ENCODE measurements at places on chromosomes 3 and 15.

- DNase-seq: no peak
Observed at GRCh38 chr3:86988235-86988634, 2.7 kb downstream of the VGLL3 start.

- no peak for DNase-seq
Observed at GRCh38 chr15:66704019-66704802, 2.2 kb downstream of the SMAD6 start.

- no peak for DNase-seq
Observed at GRCh38 chr3:62236016-62236415, 137.3 kb downstream of the FEZF2 start.

DNA sequence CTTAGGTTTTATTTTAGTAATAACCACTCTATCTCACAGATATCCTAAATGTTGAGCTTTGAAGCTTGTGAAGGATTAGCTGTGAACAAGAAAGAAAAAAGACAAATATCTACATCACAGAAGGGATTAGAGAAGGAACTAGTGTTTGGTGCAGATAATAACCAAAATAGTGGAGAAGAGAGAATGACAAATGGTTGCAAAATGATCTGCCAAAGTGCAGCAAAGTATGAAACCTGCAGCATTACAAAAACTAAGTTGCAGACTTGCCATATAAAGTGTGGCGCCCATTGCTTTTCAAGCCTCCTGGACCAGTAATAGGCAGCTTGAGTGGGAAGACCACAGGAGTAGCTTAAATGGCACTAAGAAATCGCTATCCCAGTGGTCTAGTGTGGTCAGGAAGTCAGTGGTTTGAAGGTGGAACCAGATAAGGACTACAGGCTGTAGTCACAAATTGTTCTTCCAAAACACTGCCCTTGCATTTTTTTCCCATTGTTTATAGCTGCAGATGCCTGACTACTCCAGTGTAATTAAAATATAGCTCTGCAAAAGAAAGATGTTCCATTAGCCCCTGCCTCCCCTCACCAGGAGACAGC lies 20.7 kb downstream of the TPM1 start:
- no peak for DNase-seq

GRCh38 chr3:196941729-196942225 lies 551 bp downstream of the NCBP2 start:
- peak; percentile 56 for DNase-seq

DNA sequence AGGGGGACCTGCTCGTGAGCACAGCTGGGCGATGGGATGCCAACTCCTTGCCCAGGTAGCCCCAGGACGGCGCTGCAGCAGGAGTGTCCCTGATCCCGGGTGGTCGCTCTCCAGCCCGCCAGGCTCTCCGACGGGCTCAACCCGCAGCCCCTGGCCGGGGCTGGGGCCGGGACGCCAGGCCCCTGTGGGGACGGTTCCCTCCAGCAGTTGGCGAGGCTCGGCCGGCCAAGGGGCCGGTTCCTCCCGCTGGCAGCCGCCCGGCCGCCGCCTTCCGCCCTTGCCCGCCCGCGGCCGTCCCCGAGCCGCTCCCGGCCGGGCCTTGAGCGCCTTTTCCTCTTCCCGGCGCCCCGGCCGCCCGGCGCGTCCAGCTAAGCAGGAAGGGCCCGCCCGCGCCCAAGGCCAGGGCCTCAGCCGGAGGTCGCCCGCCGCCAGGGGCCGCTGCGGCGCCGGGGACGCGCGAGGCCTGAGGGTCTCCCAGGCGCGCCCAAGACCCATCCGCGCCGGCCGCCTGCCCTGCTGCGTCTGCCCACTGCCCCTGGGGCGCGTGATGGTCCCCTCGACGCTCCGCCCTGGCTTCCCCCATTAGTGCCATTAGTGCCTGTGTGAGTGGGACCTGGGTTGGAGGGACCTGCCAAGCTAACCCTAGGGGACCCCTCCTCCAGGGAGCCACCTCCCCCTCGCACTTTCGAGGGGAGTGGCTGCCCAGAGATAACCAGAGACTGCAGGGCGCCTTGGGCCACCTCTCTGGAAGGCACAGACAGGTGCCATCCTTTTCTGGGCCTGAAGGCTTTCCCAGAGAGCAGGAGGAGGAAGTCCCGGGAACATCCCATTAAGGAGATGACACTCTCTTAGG lies 106.4 kb downstream of the FBLN2 start:
- no peak for DNase-seq

DNA sequence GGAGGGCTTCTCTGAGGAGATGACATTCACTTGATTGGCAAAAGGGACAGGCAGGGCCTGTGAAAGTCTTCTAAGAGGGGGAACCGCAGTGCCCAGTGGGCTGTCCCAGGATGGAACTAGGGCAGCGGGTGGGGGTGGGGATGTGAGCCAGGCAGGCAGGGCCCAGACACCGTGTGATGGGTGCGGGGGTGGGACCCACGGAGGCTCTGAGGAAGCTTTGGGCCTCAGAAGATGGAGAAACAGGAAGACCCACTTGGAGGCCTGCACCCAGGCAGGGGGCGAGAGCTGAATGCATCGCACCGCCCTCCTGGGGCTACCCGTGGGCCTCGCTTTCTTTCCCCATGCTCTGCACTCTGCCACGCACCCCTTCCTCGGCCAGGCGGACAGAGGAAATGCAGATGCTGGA lies 32.9 kb upstream of the ACAD9 start:
- DNase-seq: no peak

DNA sequence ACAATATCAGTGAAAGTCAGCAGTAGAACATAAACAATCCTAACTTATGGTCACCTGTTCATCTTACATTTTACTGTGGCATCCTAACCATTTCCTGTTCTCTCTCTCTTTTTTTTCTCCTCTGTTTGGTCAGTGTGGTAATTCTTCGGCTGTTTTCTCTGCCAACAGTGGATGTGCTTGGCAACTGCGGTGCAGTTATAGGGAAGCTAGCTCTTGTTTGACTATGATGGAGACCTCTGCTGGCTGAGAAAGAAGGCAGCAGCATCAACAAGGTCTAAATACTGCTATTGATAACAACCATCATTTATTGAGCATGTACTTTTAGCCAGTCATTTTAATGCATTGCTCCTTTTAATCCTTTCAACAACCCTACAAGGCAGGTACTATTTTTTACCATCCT lies 723 bp upstream of the DRD3 start:
- DNase-seq: no peak

DNA sequence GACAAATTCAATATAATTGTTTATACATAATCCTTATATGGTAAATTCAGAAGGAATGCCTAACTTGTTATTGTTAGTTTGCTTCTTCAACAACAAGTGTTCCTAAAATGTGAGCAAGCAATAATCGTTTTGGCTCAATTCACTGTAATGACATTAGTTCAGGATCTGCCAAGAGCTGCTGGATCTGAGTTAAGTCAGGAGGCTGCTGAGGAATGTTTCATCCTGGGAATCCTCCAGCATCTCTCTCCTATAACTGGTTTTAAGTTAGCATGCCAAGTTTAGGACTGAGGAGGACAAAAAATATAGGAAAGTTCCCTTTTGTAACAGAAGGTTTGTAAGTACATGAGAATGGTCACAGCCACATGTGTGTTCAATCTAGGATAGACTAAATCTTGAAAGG lies 4.9 kb upstream of the GTF2A2 start:
- no peak for DNase-seq

DNA sequence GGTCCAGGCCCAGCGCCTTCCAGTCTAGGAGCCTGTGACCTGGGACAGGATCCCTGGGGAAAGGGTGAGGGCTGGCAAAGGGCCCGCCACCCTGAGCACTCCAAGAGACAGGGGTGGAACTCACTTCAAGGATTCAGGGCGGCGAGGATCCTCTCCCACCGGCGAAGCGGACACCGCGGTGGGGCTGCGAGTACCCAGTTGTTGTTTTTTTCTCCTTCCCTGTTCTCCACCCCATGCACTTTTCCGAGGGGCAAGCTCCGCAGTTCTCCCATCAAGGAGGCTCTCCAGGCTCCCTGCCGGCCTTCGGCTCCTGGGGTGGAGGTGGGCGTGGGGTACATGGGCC lies 387 bp upstream of the PAQR5 start:
- no peak for DNase-seq

GRCh38 chr3:173568623-173569022 lies 171.1 kb downstream of the NLGN1 start:
- DNase-seq: no peak

DNA sequence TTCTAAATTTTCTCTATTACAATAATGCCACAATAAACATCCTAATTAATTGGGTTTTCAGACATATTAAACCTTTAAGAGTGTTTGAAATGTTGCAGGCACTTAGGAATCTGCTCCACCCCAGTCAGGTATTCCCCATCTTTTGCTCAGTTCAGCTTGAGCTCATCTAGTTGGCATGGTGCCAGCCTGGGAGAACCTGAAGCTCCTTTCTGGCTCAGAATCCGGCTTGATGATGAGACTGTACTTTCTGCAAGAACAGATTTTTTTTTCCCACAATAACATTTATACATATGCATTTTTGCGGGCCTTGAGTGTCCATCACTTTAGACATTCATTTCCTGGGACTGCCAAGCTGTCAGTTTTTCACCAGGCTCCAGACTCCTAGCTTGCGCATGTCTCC lies 7.7 kb upstream of the OXSR1 start:
- no peak for DNase-seq

DNA sequence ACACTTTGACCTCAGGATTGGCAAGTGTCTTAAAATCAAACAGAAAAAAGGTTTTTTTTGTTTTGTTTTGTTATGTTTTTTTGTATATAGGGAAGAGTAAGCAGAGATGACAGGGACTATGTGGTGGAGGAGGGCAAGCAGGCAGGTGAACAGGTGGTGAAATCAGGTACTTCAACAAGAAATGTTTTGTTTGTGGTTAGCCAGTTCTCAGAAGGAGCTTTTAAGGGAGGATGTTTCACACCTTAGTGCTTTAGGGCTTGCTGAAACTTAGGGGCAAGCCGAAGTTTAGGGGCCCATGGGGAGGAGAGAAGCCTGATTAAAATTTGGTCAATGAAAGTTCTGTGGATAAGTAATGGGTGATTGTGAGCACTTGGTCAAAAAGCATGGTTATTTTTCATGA lies 370.7 kb upstream of the SLCO3A1 start:
- DNase-seq: no peak

- no peak for DNase-seq
Observed at GRCh38 chr3:117537949-117538348, 828.4 kb downstream of the TUSC7 start.

DNA sequence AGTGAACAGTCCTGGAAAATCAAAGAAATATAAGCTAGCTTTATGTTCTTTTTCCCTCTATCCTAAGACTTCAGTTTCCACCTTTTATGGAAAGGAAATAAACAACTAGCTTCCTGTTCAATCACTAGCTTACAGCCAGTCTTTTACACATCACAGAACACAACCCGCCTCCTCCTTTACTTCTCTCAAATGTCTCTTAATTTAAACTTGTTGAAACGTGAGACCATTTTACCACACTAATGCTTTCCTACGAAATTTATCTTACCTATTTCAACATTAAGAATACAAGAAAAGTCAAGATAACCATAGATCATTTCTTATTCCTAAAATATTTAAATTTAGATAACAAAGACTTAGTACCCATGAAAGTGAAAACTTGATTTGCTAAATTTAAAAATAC lies 6.2 kb downstream of the PRTG start:
- no peak for DNase-seq

DNA sequence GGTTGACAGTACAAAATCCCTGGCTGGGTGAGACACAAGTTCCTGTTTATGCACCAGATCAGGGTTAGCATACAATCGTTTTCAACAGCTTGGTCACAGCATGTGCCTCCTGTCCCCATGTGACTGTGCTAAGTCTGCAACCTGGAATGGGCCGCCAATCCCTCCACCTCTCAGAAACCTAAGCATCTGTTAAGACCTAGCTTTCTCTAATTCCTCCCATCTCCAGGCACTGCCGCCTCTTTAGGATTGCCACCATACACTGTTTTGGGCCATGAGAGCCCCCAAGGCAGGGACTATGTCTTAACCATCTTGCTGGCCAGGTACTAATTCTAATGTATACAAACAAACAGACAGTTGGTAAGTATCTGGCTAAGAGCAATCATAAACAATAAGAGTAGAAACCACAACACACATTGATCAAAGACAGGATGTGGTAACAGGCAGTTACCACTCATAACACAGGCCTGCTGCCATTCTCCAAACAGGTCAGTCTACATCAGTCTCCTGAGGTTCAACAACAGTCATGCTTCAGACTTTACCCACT lies 25.6 kb downstream of the SEC22C start:
- no peak for DNase-seq

DNA sequence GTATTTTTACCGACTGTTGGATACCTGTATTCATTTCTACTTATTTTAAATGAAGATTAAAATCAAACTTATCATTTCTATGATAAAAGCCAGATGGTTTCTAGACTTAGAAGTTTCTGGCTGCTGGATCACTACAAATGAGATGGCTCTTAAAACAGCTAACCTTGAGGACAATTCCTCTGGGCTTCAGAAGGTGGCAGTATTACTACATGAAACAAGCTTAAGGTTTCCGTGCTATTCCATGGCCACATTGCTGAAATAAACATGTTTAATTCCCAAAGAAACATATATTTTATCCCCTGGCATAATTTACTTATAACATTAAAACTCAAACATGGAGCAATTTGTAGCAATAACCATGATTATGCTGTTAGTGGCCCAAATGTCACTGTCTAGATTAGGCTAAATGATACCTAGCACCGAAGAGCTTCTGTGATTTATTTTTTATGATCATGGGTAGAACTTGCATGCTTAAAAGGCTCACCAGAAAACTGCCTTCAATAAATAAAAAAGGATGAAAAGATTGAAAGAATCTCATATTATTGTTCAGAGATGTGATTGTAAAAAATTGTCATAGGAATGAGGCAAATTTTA lies 204.0 kb upstream of the NANOGP8 start:
- no peak for DNase-seq

GRCh38 chr3:11954312-11954934 lies 49.8 kb upstream of the SYN2 start:
- no peak for DNase-seq

- DNase-seq: no peak
Observed at GRCh38 chr3:71581457-71582035, 2.0 kb downstream of the FOXP1 start.

DNA sequence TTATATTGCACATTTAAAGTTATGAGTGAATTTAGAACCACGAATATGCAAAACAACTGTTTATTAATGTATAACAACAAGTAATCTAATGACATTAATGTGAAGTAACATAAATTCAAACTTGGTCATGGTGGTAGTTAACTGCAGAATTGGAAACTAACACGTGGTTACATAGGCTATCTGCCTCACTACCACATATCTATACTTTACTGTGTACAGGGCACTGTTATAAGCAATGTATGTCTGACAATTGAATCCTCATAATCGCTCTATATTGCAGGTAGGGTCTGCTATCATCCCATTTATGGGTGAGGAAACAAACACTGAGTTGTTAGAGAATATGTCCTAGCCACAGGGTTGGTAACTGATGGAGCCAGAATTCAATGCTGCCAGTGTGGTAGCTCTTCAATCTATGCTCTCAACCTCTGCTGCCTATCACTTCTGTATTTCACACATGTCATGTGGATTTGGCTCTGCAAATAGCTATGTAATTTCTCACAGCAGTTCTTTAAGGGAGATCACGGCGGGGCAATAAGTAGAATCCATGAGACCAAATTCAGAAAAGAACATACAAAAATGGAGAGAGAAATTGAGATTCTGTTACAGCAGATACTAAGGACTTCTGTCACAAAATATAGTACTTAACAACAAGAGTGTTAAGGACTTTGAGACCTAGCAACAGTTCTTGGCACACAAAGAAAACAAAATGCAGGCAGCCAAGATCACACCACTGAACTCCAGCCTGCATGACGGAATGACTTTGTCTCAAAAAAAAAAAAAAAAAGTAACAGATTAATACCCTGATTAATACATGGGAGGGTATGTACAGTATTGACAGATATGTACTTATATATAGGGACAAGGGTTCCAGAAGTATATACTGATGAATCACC lies 100.0 kb upstream of the CSPG5 start:
- no peak for DNase-seq

GRCh38 chr15:46344115-46344724 lies 709.4 kb downstream of the SQOR start:
- DNase-seq: no peak
